ENCODE measurements at places on chromosomes 1 and 21.
A peak's percentile ranks its signal among the peaks of the same experiment; 100 is the strongest.

DNA sequence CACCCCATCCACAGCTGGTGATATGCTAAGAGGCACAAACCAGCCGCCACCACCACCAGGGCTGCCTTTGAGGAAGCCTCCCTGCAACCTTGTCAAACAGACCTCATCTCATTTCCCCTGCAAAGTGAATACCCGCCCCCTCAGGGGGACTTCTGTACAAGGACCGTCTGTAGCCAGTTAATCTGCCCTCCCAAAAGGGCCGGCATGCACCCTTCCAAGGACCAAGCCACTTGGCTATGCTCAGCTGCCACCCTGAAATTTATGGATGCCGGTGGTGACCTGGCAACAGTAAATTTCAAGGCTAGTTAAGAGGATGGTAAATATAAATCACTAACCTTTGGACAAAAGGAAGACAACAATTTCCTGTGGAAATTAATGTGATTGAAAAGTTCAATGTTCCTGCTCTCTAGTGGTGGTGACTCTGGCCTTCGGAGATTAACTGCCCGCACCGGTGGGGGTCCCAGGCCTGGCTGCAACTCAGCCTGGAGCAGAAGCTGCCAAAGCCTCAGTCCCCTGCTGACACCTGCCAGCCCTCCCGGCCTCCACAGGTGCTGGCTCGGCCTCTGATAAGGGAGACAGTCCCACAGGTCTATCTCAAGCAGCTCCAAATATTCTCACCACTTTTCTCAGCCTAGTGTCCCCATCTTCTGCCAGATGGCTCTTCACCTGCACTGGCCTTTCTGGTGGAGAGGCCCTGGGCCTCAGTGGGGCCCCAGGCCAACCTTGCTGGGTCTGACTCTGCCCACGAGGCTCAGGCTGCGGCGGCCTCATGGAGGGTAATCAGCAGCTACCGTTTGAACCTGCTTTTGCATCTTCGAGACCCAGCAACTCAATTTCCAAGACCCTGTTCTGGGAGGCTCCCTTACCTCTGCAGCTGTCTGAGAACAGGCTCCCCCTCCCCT is 12.2 kb downstream of the TMEM53 start:
- H3K4me3 ChIP-seq = no peak overlapping the region
- H3K27ac ChIP-seq = no peak overlapping the region
- peaks cover 5% of the 10 kb centered on the region for H3K36me3 ChIP-seq
- H3K27me3 ChIP-seq = no peaks in the 10 kb centered on the region
- no peak for ATAC-seq
- no peaks in the 10 kb centered on the region for H3K4me1 ChIP-seq

- H3K27ac ChIP-seq = no peak overlapping the region
- no peak overlapping the region for H3K4me3 ChIP-seq
- peaks cover 8% of the 10 kb centered on the region for H3K36me3 ChIP-seq
- no peaks in the 10 kb centered on the region for H3K27me3 ChIP-seq
- H3K4me1 ChIP-seq = no peaks in the 10 kb centered on the region
Measured at GRCh38 chr21:32702702-32703101, 25.1 kb downstream of the SYNJ1 start.

DNA sequence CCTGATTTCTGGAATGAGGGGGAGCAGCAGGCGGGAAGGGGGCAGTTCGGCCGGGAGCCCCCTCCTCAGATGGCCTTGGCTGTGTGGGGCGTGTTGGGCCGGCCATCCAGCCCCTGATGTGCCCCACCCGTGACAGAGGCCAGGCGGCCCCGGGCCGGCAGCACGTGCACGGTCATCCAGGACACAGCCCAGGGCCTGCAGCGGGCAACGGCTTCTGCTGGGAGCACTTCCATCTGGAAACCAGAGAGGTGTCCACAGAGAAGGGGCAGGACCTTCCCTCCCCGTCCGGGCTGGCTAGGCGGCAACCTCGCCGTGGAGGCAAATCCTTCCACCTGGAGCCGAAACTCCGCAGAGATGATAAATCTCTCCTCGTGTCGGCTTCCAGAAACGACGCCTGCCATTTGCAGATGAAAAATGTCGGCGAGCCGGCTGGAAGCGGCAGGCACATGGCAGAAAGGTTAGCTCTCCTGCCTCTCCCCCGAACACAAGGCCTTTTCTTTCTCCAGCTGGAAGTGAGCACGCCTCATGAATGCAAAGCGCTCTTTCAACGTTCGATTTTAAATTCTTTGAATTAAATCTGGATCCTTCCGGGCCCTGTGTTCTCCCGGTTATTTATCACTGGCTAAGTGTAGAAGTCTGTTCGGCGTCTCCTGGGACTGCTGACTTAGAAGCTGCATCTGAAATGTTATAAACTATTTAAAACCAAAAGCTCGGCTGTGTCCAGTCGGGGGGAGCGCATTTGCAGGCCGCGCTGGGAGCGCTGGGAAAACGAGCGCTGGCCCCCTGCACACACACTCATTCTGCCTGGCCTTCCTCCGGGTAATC is 9.4 kb upstream of the ACTRT2 start:
- peak; percentile 17 for ATAC-seq
- H3K4me3 ChIP-seq = peak overlapping the region; percentile 21
- H3K4me1 ChIP-seq = peaks cover 18% of the 10 kb centered on the region
- no peaks in the 10 kb centered on the region for H3K36me3 ChIP-seq

- no peaks in the 10 kb centered on the region for H3K4me1 ChIP-seq
- no peak overlapping the region for H3K27ac ChIP-seq
- ATAC-seq = no peak
Measured at GRCh38 chr1:194442901-194443575, 1256.6 kb upstream of the B3GALT2 start.

DNA sequence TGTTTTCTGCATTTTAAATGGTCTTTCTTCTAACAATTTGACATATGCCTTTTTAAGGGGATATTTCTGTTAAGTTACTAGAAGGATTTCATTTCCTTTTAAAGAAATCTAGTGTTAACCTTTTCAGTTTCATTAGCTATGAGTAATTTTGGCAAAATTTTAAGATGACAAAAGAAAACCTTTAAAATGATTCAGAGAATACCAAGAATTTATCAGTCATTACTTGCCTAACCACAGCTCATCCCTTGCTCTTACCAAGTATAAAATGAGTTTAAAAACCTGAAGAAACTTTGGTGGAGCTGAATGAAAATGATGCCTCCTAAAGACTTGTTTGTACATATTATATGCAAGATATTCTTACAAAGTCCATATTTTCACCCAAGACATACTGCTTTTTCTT is 101.7 kb downstream of the NEK7 start:
- no peak overlapping the region for H3K27ac ChIP-seq
- no peaks in the 10 kb centered on the region for H3K36me3 ChIP-seq
- ATAC-seq = no peak

DNA sequence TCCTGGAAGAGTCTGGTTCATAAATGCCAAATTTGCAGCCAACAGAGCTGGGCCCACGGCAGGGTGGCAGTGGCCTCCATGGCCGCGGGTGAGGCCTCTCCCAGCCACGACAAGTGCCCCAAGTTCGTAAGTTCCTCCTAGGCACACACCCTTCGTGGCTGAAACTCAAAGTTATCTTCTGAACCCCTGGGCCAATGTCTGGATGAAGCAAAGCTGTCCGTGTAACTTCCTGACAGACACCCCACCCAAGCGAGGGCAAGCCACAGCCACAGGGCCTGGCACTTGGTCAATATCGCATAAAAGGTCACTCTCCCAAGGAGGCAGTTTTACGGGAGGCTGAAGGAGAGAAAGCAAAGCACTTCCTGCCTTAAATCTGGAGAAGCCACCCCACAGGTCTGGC is 27.8 kb upstream of the GPR153 start:
- no peaks in the 10 kb centered on the region for H3K4me1 ChIP-seq
- H3K36me3 ChIP-seq = no peaks in the 10 kb centered on the region
- no peaks in the 10 kb centered on the region for H3K27me3 ChIP-seq
- no peak overlapping the region for H3K4me3 ChIP-seq
- ATAC-seq = no peak

GRCh38 chr1:155645034-155645598 is 35.1 kb downstream of the MSTO1 start:
- H3K27ac ChIP-seq = no peak overlapping the region
- H3K36me3 ChIP-seq = no peaks in the 10 kb centered on the region
- no peak overlapping the region for H3K4me3 ChIP-seq
- H3K4me1 ChIP-seq = no peaks in the 10 kb centered on the region
- no peak for ATAC-seq
- H3K27me3 ChIP-seq = no peaks in the 10 kb centered on the region

GRCh38 chr1:232431748-232432147 is 198.2 kb downstream of the SIPA1L2 start:
- no peak for ATAC-seq
- H3K27me3 ChIP-seq = no peaks in the 10 kb centered on the region
- H3K4me3 ChIP-seq = no peak overlapping the region

DNA sequence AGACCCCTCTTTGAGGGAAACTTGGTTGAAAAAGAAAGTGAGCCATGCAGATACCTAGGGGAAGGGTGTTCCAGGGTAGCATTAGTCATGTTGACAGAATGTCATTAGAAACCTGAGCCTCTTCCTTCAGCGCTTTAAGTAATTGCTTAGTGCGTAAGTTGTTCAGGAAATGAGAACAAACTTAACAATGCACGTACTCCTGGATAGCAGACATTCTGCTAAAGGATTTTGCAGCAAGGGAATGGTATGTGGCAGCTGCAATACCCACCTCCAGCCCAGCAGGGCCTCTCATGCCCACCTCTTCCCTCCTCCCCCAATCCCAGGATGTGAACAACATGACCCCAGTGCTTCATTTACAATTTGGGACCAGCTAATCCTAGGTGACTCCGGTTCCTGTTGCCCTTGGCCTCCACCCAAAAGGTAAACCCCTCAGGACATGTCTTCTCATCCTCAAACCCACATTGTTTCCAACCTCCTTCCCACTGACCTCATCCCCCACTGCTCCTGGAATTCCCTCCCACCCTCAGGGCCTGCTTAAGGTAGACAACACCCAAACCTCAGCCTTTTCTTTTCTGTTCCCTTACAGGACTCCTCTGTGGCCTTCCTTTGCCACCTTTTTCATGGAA is 98.0 kb upstream of the BCAR3 start:
- no peaks in the 10 kb centered on the region for H3K27me3 ChIP-seq
- no peak overlapping the region for H3K27ac ChIP-seq
- no peaks in the 10 kb centered on the region for H3K4me1 ChIP-seq
- no peaks in the 10 kb centered on the region for H3K36me3 ChIP-seq

DNA sequence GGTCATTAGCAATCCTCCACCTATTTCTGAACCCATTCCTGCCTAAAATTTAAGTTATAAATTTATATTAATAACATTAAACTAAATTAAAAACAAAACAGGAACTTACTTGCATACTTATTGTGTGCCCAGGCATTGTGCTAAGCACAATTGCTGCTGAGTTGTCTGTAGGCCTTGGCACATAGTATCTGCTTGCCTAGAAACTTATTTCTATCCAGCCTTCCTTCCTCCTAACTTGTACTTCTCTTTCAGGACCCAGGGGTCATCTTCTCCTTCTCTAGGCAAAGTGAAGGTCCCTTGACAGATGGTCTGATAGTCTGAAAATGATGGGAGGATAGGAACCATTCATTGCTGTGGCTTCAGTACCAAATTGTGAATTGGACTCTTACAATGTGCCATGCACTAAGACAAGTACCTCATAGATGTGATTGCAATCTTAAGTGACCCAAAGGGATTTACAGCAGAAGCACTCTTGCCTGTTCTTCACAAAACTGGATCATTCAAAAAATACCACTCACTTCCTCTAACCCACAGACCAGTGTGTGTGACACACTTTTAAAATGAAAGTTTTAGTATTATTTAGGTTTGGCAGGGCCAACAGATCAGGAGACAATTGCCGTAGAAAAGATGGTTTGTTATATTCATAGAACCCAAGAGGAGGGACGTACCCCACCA is 10.3 kb upstream of the CD101 start:
- no peaks in the 10 kb centered on the region for H3K36me3 ChIP-seq
- peaks cover 34% of the 10 kb centered on the region for H3K4me1 ChIP-seq
- H3K27me3 ChIP-seq = no peaks in the 10 kb centered on the region
- no peak for ATAC-seq

DNA sequence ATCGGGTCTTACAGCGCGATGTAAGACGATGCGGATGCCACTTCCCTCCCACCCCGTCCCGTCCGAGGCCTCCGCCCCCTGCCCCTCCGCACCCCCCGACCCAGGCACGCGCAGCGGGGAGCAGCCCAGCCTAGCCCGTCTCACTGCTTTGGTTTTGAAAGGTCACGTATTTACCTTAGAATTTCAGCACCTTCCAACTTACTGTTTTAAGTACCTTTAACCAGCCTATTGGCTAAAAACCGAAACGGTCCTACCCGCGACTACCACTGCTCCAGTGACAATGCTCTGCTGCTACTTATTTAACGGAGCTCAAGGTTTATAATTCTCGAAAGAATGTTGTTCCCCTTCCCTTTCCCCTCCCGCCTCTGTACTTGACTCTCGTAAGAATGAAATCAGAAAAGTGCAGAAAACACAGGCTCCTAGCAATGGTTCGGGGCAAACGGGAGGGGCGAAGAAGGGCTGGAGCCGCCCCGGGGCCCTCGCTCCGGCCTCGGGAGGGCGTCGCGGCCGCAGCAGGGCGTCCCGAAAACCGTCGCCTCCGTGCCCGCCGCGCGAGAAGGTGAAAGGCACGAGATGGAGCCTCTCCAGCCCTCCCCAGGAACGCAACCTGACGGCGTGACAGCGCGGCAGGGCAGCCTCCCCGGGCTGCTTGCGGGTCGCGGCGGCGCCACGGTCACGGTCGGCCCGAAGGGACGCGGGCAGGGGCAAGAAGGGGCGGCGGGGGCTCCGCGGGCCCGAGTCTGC is 667 bp downstream of the TMEM50B start:
- H3K27me3 ChIP-seq = no peaks in the 10 kb centered on the region
- ATAC-seq = peak; percentile 16
- peaks cover 4% of the 10 kb centered on the region for H3K4me1 ChIP-seq
- H3K4me3 ChIP-seq = peak overlapping the region; percentile 99
- H3K36me3 ChIP-seq = no peaks in the 10 kb centered on the region

DNA sequence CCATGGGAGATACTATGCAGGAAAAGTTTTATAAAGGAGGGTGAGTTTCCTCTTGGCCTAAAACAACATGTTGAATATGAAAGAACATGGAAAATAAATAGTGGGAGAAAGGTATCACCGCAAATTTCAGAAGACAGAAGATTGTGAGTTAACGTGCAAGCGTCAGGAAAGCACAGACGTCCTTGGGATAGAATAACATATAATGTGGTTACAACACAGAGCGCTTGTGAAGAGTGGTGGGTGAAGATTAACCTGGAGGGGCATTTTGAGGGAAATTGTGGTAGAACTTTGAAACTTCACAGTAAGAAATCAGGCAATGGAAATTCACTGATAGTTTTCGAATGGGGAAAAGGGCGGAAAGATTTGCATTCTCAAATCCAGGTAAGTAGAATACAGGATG is 47.3 kb downstream of the NEGR1 start:
- H3K36me3 ChIP-seq = no peaks in the 10 kb centered on the region
- peaks cover 20% of the 10 kb centered on the region for H3K4me1 ChIP-seq
- no peaks in the 10 kb centered on the region for H3K27me3 ChIP-seq
- H3K27ac ChIP-seq = no peak overlapping the region
- ATAC-seq = no peak

- H3K27ac ChIP-seq = no peak overlapping the region
- H3K4me3 ChIP-seq = no peak overlapping the region
- no peaks in the 10 kb centered on the region for H3K27me3 ChIP-seq
- H3K4me1 ChIP-seq = no peaks in the 10 kb centered on the region
Measured at GRCh38 chr21:43618940-43619339, 40.3 kb downstream of the HSF2BP start.

GRCh38 chr1:149963358-149963757 is 26.7 kb upstream of the MTMR11 start:
- no peaks in the 10 kb centered on the region for H3K4me1 ChIP-seq
- no peak for ATAC-seq
- no peak overlapping the region for H3K4me3 ChIP-seq
- no peaks in the 10 kb centered on the region for H3K27me3 ChIP-seq

- H3K27ac ChIP-seq = no peak overlapping the region
- peak; percentile 40 for ATAC-seq
- no peaks in the 10 kb centered on the region for H3K27me3 ChIP-seq
- no peaks in the 10 kb centered on the region for H3K36me3 ChIP-seq
Measured at GRCh38 chr1:94803517-94804441, 16.4 kb upstream of the SLC44A3 start.
